ENCODE measurements at places on chromosomes 16 and 17.

- DNase-seq = no peak
Observed at GRCh38 chr17:40063187-40063771, 514 bp downstream of the THRA start.

- no peak for DNase-seq
Observed at GRCh38 chr16:15776572-15776971, 80.3 kb downstream of the MYH11 start.

GRCh38 chr16:31000671-31001382, 9.6 kb downstream of the STX1B start:
- DNase-seq = no peak

DNA sequence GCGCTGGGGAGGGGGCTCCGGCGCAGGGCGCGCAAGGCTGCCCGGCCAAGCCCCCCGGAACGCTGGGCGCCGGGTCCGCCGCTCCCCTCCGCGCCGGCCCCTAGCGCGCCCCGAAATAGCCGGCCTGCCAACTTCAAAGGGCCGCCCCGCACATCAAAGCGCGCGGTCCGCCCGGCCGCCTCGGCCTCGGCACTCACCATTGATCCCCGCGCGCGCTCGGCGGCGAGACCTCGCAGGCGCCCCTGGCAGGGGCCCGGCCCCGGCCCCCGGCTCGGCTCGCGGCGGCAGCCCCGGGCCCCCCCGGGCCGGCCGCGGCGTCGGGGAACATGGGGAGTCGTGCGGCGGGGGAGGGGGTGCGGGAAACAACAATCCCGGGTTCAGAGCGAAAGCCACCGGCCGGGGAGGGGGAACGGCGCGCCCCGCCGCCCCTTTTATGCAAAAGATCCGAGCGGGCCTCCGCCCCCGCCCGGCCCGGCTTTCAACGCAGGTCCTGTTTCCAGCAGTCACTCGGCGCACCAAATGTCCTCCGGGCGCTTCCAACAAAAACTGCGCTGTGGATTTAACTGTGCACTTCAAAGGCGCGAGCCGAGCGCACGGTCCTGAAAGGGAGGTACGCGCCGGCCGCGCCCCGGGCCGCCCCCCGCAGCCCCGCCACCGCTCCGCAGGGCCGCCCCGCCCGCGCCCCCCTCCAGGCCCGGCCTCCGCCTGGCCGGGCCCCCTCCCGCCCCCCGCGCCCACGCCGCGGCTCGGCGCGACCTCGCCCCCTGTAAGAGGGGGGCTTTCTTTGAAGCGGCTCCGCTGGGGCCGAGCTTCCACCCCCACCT, 608 bp downstream of the AXIN2 start:
- peak; percentile 62 for DNase-seq

- no peak for DNase-seq
Observed at GRCh38 chr16:23508589-23509440, 1.5 kb downstream of the GGA2 start.

DNA sequence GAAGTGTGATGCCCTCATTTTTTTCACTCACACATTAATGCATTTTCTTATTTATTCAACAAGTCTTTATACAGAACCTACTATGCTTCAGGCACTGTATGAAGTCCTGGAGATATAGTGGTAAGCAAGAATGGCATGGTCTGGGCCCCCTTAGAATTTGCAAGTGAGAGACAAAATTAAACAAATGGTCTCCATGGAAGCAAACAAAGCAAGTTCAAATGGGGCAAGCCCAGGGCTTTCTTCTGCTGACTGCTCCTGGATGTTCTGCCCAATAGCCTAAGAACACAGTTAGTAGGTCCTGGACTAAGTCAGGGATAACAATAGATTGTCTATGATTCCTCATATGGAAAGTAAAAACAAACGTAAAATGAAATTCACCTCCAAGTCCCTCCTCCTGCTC, 31.3 kb upstream of the DDX52 start:
- no peak for DNase-seq

GRCh38 chr16:56936491-56936890, 4.5 kb downstream of the HERPUD1 start:
- no peak for DNase-seq

GRCh38 chr17:17063546-17064122, 21.4 kb downstream of the MPRIP start:
- no peak for DNase-seq

DNA sequence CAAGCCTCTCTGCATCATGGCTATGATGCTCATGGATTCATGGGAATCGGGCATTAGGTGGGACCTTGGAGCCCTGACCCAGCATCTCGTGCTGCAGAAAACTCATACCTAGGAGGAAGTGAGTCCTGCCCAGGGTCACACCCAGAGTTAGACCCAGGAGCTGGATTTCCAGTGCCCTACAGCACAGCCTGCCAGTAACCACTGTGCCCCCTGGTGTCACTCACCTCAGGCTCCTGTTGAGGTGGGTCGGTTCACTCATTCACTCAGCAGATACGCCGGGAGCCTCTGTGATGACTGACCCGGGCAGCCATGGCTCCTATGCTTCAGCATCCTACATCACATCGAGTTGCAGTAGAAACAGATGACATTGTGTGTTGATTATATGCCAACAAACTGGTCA, 143.4 kb downstream of the MSI2 start:
- no peak for DNase-seq

GRCh38 chr17:32159586-32160438, 17.5 kb downstream of the RHOT1 start:
- DNase-seq = no peak

DNA sequence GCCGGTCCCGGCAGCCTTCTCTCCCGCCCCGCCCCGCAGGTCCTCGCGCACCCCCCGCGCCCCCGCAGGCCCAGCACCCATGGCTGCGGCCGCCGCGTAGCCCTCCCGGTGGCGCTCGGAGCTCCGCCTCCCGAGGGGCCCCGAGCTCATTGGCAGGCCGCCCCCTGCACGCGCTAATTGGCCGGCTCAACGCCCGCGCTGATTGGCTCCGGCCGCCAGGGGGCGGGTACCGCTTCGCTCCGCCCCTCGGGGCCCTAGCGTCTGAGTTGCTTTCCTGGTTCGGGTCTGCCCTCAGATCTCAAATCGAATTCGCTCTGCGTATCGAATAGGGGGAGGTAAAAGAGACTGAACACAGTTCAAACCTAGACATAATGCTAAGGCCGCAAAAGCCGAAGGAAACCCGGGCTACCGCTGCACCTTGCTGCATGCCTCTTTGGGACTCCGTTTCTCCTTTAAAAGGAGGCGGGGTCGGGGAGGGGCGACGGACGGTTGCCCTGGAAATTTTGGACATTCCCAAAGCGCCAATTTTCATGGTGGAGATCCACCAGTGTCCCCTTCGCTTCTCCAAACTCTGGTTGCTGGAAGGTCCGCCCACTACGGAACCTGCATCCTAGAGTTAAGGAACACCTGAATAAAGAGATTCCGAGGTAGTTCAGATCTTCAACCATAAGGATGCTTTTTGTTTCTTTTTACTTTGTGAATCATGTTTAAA, at the start of gene DEXI:
Gene DEXI (minus strand): TSS at position 117 of the 712 bp plus-strand sequence. CDS start 463 bp downstream, outside the sequence.
- peak; percentile 94 for DNase-seq

GRCh38 chr17:21452377-21453143, 76.4 kb downstream of the KCNJ12 start:
- DNase-seq = no peak

DNA sequence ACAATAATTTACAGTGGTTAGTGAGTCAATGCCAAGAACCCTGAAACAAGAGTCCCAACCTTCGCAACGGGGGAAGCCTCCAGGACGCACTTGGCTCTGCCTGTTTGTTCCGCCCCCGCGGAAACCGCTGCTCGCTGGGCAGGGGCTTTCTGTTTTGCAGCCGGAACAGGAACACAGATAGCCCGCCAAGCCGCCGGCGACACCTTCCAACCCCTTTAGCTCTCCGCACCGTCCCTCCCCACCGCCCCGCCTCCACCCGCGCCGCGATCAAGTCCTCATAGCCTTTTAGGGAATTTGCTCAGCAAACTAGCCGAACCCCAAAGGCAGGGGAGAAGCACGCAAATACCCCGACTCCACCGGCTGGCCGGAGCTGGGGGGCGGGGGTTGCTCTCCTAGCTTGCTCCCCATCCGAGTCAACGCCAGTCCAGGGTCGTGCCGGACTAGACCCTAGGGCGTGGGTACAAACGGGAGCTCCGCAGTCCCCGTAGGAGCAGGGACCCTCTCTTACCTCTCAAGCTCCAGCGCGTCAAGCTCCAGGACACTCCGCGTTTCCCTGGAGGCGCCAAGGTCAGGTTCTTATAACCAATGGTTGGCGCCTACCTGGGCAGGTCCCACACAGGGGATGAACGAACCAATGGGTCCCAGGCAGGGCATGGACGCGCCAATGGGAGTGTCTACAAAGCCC, at the start of gene SLFN13:
Gene SLFN13 (minus strand): TSS at position 553 of the 685 bp plus-strand sequence. CDS start 3,086 bp downstream, outside the sequence.
- DNase-seq = peak; percentile 76

DNA sequence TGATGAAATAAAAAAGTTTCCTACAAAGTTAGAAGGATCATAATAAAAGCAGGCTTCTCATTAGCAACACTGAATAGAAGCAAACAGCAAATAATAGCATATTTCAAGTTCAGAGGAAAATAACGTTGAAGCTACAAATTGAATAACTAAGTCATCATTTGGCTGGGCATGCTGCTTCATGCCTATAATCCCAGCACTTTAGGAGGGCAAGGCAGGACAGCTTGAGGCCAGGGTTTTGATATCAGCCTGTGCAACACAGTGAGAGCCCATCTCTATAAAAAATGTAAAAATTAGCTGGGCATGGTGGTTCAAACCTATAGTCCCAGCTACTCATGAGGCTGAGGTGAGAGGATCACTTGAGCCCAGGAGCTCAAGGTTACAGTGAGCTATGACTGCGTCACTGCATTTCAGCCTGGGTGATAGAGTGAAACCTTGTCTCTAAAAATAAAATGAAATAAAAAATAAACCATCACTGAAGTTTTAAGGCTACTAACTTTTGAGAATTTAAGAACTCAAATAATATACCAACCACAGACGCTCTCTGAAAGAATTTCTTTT, 25.5 kb downstream of the NCOR1 start:
- no peak for DNase-seq

DNA sequence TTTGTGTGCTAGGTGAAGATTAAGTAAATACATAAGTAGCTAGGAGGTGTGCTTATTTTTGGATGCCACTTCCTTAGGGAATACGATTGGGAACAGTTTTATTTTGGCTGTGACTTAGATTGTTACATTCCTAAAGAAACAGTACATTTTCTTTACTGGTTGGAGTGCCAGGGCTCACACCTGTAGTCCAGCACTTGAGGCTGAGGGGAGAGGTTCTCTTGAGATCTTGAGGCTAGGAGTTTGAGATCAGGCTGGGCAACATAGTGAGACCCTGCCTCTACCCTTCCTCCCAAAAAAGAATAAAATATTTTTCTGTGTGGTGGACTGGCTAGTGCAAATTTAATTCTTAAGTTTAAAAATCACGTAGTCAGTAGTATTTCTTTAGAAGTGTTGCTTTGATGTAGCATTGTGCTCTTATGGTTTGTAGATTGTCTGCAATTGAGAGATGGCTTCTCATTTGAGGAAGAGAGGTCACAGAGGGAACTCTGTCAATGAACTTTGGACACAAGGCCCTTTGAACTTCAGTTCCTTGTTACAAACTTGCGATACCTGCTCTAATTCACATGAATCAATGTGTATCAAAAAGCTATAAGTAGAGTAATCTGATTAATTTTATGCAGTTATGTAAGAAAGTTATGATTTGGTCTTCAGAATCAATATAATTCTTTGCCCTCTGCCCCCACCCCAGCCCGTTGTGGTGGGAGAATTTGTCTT, 7.1 kb downstream of the HAPSTR1 start:
- no peak for DNase-seq

DNA sequence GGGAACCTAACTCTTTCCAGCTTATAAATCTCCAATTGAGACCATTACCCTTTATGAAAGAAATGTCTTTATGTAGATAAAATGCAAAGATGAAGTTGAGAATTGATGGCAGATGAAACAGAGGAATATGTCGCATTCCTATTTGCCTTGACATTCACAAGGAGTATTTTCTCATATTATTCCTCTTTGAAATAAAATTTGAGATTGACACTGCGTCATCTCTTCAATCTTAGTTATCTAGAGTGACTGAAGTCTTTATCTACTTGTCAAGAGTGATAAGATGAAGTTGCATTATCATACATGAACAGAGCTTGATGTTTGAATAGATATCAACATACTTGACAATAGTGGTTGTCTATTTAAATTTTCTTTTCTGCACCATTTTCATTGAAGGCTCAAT, 574.4 kb upstream of the SOX9 start:
- no peak for DNase-seq

- DNase-seq = no peak
Observed at GRCh38 chr16:12976496-12976895, 75.1 kb downstream of the SHISA9 start.

GRCh38 chr17:45334701-45335677, 18.2 kb upstream of the MAP3K14 start:
- no peak for DNase-seq

GRCh38 chr17:17366941-17367875, 64.0 kb downstream of the NT5M start:
- DNase-seq = no peak

GRCh38 chr17:16976725-16977550, 5.0 kb upstream of the TNFRSF13B start:
- DNase-seq = no peak

- no peak for DNase-seq
Observed at GRCh38 chr17:6592173-6592572, 35.8 kb upstream of the PITPNM3 start.

- DNase-seq = no peak
Observed at GRCh38 chr16:87250431-87250960, 66.7 kb downstream of the C16orf95 start.

DNA sequence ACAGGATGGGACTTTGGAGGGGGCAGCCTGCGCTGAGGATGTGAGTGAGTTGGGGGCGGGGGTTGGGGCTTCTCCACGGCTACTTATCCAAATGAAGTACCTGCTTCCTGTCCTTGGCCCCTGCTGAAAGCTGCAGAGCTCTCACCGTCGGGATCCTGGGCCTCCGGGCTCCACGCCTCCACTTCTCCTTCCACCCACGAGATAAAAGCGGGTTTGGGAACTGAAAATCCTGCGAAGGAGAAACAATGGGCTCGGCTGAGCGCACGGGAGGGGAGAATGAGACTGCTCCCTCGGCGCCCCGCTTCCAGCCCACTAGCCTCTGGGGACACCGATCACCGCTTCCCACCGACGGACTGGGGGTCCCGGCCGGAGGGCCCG, 486 bp downstream of the ZNF785 start:
- no peak for DNase-seq

- DNase-seq = no peak
Observed at GRCh38 chr16:68234188-68235107, 1.5 kb downstream of the ESRP2 start.

DNA sequence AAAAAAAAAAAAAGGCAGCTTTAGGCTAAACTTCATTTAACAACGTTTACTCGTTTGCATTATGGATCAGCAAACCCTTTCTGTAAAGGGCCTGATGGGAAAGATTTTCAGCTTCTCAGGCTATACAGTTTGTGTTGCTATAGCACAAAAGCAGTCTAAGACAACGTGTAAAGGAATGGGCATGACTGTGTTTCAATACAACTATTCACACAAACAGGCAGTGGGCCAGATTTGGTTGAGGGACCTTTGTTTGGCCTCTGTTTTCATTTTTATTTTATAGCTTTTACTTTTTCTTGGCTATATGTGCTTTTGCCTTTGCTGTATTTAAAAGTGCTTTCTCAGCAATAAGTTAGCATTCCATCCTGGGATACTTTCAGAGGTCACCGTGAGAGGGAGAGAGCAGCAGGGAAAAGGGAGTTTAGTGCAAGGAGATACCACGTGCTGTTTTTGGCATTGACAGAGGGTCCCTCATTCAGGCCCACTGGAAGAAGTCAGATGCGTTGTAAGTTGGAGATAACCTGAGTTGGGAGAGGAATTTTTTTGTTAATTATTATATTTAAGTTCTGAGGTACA, 335.6 kb downstream of the UTP18 start:
- DNase-seq = no peak

Measured in activated T-helper 1 cell treated with anti-CD3 and anti-CD28 coated beads, Interleukin-2, amount 50 U/mL, for 16 hours (primary cell).